ENCODE measurements at places on chromosomes 1 and 21.

DNA sequence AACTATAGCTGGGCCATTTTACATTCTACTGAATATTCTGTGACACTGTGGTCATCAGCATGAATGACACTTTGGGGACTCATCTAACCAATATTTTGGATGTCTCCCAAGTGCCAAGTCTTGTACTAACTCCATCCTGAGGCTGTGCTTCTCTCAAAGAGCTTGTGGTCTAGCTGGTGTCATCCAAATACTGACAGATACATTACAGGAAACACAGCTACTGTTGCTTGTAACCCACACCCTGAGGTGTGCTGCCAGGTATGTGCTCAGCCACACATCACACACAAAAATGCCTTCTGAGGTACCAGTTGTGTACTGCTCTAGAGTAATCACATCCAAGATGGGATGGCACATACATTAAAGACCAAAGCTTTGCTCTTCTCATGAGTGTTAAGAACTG is 81.6 kb downstream of the ST6GALNAC5 start:
- no peak for DNase-seq

DNA sequence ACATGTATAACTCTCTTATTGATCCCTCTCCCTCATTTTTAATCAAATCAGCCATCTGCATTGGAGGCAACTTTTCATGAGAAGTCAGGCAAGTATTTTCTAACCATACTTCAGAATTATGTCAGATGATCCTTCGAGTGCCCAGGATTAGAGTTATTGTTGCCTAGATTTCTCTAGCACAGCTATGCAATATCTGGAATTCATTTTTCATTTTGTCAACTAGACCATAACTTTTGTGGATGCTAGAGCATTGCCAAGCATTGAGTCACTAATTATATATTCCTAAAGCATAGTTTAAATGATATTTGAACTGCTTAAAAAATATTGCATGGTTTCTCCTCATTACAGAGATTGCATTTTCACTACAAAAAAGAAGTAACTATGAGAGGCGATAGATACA is 21.2 kb downstream of the HFM1 start:
- DNase-seq: no peak

DNA sequence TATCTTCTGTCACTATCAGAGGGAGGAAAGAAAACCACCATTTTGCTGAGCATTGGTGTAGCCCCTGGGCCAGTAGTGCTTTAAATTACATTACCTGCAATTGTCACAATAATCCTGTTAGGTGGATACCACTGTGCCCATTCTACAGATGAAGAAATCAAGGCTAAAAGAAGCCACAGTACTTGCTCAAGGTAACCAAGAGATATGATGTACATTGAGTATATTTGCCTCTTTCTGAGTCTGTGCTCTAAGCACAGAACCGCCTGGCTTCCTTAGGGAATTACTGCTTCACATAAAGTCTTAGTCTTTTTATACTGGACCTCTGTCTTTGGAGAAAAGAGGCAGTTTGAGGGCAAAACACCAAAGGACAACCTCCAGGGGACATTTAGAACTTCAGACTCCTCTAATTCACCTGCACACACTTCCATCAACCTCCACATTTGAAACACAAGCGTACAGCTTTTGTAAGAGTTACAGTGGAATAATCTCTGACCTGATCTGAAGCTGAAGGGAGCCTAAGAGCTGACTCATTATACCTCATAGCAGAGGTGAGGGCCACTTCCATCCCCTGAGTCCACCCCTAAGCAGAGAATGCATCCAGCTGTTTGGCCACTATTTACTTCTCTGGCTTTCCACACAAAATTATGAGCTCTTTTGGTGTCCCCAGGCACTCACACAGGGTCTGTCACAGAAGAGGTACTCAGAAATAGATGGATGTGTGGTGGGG is 61.8 kb downstream of the PLPP3 start:
- DNase-seq: no peak

- no peak for DNase-seq
Measured at GRCh38 chr1:81449786-81450185, 350.9 kb upstream of the ADGRL2 start.

DNA sequence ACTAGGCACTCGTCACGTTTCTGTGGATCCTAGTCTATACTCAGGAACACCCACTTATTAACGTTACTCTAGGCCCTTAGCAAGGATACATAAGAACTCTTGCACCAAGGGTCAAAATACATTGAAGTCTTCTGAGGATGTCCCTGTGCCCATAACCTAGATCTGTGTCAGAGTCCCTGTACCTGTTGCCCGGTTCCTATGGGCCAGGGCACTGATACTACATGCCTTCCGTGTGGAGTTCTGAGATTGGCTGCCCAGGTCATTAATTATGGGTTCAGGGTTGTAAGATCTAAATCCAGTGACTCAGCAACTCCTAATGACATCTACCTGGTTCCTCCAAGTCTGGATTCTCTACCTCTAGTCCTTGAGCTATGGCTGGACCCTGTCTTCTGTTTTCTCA is 69.5 kb downstream of the GPR137B start:
- no peak for DNase-seq

DNA sequence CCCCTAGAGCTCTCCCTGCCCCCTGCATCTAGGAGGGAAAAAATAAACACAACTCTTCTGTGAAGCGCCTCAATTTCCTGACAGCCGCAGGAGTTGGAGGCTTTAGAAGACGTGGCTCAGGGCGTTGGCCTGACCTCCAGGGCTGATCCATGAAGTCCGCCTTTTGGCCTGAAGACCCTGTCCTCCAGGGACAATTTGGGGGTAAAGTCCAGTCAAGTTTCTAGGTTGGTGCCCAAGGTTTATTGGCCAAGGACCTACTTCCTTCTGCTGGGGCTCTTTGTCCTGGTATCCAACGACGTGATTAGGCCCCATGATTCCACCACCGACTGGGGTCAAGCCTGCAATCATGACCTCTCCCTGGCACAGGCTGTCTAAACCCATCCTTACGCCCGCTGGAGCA is 54.9 kb downstream of the PTPRF start:
- no peak for DNase-seq

- DNase-seq: no peak
Measured at GRCh38 chr1:214006845-214007244, 19.1 kb downstream of the PROX1 start.

- DNase-seq: peak; percentile 98
Measured at GRCh38 chr1:23867895-23868556, at the start of gene FUCA1. Gene FUCA1, minus strand, starts transcription at chr1:23868290. Its CDS starts 4 bp downstream, at chr1:23868286.

- no peak for DNase-seq
Measured at GRCh38 chr1:82728206-82728605, 927.5 kb downstream of the ADGRL2 start.

GRCh38 chr1:151978922-151979321 is 14.7 kb downstream of the S100A10 start:
- DNase-seq: no peak

GRCh38 chr21:32238063-32238462 is 40.8 kb downstream of the MIS18A start:
- no peak for DNase-seq

DNA sequence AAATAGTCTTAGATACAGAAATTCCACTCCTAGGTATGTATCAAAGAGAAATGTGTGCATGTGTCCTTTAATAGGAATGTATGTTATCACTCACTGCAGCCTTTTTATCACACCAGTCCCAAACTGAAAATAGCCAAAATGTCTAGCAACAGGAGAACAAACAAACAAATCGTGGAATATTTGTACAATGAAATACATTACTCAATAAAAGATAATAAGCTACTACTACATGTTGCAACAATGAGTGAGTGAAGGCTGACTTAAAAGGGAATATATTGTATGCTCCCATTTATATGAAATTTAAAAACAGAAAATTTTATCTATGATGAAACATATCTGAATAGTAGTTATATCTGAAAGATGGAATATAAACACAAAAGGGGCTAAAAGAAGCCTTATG is 212.1 kb upstream of the PLD5 start:
- no peak for DNase-seq

DNA sequence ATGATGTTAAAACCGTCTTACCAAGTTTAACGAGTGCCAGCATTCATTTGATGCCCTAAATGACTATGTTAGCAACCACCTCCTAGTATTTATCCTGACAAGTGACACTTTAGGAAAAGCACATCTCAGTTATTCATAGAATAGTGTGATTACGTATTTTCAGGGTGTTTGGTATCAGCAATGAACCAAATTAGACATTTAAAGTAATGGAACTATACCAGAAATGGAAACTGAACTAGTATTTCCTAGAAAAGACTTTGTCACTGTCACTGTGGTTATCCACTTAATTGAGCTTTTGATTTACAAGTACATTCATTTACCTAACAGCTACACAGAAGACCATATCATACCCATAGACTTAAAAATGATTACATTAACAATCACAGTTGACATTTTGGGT is 3.6 kb upstream of the IL12RB2 start:
- DNase-seq: no peak

- DNase-seq: no peak
Measured at GRCh38 chr1:203497269-203497777, 3.4 kb downstream of the OPTC start.

GRCh38 chr21:34129901-34130715 is 56.7 kb downstream of the MRPS6 start:
- DNase-seq: no peak

DNA sequence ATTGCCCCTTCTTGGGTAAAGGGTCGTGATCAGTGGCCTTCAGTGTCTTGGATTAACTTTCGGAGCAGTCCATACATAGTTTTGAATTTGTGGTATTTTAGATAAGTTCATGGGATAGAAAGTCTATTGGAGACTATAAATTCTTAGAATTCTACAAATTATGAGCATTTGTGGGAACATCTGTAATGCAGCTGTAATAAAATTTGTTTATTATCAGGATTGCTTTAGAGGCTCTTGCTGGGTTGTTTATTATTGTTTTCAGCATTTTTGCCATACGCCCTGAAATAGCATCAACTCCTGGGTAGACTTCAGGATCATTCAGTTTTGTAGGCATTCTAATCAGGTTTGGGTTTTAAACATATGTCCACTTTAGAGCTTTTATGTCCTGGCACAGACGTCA is 16.1 kb downstream of the LAMC1 start:
- no peak for DNase-seq

DNA sequence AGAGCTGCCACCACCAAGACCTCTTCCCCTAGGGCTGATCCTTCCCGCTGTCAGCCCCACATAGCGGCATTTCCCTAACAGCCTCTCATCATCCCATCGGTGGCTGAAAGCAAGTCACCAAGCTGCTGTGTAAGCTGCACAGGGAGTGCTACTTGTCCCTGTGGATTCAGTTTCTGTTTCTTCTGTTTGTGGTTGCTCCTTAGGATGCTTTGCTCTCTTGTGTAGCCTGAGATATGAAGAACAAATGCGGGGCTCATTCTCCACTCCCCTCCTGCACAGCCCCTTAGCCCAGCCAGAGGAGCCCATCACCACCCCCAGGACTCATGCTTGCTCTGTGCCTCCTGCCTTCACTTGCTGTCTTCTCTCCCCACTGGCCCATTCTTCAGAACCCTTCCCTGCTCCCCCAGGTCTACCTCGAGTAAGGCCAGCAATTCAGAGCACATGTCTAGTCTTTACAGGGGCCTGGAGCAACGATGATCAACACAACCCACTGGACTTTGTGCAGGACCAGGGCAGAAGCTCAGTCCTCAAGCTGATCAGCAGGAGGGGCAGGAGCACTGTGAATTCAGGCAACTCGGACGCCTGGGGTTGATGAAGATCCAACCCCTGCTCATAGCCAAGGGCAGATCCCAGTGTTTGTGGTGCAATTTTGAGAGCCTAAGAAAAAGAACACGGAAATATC is 82.6 kb upstream of the GALNT2 start:
- no peak for DNase-seq

GRCh38 chr1:6582370-6582769 is 2.6 kb downstream of the ZBTB48 start:
- DNase-seq: no peak

DNA sequence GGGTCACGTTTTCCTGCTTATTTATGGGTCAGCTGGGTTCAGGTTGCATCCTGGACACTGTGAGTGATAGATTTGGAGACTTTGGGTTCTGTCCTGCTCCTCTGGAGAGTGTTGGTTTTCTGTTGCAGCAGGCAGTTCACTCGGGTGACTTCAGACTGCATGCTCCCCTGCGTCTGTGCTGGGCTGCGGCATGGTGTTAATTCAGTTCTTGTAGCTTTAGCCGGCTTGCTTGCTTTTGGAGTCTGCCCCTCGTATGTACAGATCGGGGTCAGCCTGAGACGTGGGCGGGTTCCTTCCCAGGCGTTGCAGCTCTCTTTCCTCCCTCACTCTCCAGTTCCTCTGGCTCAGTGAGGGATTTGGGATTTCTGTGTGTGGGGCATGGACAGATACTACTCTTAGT is 38.0 kb downstream of the PCNT start:
- DNase-seq: no peak

DNA sequence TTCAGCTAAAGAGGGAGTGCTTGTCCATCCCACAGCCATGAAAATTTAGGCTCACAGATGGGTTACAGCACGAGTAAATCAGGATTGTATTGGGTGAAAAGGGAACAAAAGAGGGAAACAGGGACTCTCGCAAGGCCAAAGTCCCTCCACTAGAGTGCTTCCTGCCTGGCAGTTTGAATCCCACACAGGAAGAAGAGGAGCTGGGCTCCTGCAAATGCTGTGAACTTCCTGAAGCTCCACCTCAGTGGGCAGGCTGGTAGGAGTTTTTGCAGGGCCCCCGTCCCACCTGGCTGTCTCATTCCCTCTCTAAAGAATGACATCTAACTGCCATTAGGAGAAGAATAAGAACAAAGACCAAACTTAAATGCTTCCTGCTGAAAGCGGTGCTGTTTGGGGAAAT is 712.0 kb upstream of the PRMT6 start:
- no peak for DNase-seq

GRCh38 chr1:178645157-178645807 is 79.8 kb upstream of the RALGPS2 start:
- no peak for DNase-seq

GRCh38 chr1:65832296-65832695 is 39.6 kb downstream of the PDE4B start:
- DNase-seq: no peak

DNA sequence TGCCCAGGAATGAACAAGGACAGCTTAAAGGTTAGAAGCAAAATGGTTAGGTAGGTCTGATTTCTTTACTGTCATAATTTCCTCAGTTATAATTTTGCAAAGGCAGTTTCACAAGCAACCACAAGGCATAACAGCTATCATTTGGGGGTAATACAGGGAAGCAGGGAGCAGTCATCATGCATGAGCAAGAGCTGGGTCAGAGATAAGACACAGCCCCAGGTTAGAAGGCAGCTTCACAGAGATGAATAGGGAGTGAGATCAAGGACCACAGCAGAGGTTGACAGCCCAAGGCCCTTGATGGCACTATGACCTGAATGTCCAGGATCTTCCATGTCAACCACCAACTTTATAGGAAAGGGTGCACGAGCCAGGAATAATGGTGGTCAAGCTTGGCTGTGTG is 9.0 kb upstream of the CSRP1 start:
- DNase-seq: no peak

- DNase-seq: peak; percentile 56
Measured at GRCh38 chr1:114126261-114127095, 27.2 kb downstream of the SYT6 start.

- DNase-seq: no peak
Measured at GRCh38 chr1:177645491-177646190, 324.2 kb downstream of the SEC16B start.
